Stimulated activated CD8-positive, alpha-beta memory T cell treated with anti-CD3 and anti-CD28 coated beads, Interleukin-12 subunit alpha, Interleukin-12 subunit beta, amount 100 ng/mL, for 4 hours (primary cell): ENCODE measurements at places on chromosomes 12 and 14.

DNA sequence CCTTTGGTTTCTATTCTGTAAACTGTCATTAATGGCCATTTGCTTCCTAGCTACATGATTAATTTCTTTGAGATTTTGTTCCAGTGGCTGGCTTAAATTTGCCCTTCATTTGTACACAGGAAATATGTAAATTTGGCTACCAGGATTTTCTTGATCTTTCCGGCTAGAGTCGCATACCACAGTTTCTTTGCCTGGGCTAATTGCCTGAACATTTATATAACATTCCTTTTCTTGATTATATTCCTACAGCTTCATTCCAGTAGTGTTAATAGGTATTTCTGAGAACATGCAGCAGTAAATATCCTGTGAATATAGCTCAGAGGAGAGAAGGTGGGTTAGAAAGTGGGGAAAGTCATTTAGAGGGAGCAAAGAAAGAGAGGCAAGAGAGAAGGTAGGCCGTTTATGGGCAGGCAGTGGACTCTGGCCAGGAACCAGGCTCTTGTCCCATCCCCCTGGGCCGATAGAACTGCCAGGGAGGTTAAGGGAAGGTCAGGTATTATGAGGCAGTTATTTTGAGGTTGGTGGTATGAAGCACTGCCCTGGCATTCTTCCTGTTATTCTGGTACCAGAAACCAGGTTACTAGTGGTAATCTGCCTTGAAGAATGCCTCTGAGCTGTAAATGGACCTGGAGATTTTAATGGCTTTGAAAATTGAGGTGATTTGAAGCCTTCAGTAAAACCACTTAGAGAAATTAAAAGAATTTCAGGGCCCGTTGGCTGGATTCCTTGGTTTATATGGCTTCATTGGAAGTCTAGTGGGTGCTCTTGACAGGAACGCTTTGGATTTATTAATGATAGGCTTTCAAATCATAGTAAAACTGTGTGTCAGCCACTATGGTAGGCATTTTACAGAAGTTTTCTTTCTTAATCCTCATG, 4.4 kb downstream of the RNF10 start:
- no peak for DNase-seq

GRCh38 chr12:33653362-33653761, 213.7 kb upstream of the SYT10 start:
- no peak for DNase-seq

DNA sequence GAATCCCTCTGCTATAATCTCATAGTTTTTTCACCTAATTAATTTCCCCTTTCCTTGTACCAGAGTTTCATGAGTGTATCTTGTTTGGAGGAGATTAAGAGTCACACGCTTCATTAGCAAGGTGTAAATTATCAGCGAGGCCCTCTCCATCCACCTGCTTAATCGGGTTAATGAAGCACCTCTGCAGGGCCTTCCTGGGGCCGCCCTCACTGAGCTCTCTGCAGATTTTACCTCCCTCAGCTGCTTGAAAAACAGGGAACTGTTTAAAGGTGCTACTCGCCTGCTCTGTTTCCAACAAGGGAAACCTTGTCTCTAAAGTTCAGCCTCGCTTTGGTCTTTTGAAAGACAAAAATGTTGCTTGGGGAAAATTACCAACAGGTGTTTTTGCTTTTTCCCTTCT, 35.8 kb downstream of the OTX2 start:
- DNase-seq: no peak

DNA sequence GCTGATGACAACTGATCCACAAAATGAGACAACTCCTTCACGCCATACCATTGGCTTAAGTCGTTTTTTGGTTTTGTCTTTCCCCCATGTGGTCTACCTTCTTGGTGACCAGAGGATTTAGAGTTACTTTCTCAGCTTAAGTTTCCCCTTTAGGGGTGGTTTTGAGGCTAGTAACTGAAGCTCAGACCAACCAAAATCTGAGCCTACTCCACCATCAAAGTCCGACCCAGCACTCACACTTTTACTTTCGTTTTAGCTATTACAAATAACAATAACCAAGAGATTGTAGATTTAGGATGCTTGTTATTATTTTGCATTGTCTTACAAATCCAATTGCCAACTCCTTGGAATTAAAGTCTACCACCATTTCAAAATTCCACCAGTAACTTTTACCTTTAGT, 130.6 kb upstream of the MDM1 start:
- no peak for DNase-seq

GRCh38 chr12:22204391-22204790, 130.1 kb downstream of the ST8SIA1 start:
- no peak for DNase-seq

GRCh38 chr12:54879579-54879978, 25.3 kb downstream of the MUCL1 start:
- no peak for DNase-seq

- DNase-seq: no peak
These were observed 32.7 kb upstream of the FBLN5 start for GRCh38 chr14:91980157-91980556.
